Lower leg skin (tissue), 4 donors: ENCODE measurements at places on chromosomes 4 and X. TPM values are rescaled to one million over a fixed set of nuclear protein-coding genes. Genes with fewer than 3 reads are reported as not detected.

CLIC2 gene
- 7.4 TPM for total RNA-seq

STPG2 gene
- total RNA-seq: 0.84 TPM

RENBP gene
- 0.76 TPM for total RNA-seq

DNA sequence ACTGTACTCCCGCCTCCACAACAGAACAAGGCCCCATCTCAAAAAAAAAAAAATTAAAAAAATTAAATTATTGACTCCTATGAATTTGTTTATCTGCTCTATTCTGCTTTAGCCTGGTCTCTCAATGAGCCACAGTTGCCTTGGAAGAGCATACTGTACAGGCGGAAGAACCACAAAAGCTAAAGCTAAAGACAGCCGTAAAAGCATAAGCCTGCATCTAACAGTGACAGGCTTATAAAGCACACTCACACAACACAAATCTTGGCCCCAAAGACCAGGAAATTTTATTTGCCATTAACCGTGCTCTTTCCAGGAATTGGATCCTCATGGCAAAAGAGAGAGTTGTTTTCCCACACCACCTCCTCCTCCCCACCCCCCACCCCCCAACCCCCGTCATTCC, 53.5 kb upstream of the KLF3 start:
- no peak for DNase-seq
